ENCODE measurements at places on chromosomes 6 and 20.

DNA sequence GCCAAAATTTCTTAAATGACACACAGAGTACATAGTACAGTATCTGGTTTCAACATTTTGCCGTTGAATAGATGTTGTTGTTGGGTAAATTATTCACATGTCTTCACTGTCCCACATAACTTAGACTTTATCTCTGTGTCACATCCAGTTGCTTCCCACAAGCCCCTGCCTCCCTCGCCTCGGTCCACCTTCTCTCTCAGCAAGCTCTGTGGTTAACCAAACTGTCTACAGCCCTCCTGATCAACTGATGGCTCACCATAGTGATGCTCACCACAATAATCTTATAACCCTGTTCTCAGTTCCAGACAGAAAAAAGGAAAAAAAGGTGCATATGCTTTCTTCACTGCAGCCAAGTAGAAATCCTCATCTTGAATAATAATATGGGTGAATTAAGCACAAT, 23.0 kb downstream of the IL17F start:
- no peak overlapping the region for H3K27ac ChIP-seq
- no peak overlapping the region for H3K4me3 ChIP-seq
- no peaks in the 10 kb centered on the region for H3K36me3 ChIP-seq
- H3K4me1 ChIP-seq, result peaks cover 7% of the 10 kb centered on the region
- peaks cover 55% of the 10 kb centered on the region for H3K27me3 ChIP-seq

- no peaks in the 10 kb centered on the region for H3K27me3 ChIP-seq
- H3K4me3 ChIP-seq, result peak overlapping the region; percentile 22
These were observed 85.1 kb downstream of the EDN3 start for GRCh38 chr20:59385480-59385879.

DNA sequence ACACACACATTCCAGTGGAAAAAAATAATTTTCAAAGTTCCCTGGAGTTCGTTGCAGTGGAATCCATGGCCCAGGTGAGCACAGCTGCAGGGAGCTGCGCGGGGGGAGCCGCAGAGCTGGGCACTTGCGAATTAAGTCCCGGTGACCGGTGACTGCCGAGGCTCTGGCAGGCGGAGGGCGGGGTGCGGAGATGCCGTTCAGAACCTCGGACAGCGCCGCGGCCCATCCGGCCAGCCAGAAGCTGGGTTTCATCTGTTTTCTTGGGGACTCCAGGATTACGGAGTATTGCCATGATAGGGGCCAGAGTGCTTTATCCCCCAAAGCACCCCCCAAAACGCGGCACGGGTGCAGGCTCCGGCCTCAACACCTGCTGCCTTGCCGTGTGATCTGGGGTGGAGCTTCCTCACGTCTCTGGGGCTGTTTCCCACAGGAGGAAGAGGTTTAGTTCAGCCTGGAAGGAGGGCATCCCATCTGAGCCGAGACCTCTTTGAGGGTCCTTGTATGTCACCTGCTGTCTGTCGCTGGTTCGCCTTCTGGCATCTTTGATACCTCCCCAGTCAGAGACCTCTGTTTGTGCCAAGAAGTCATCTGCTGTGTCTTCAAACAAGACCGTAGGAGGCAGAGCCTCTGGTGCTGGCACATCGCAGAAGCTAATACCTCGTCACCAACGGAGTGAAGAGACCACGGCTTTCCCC, 99.4 kb downstream of the YTHDF1 start:
- H3K4me1 ChIP-seq, result no peaks in the 10 kb centered on the region
- H3K4me3 ChIP-seq, result no peak overlapping the region
- H3K36me3 ChIP-seq, result no peaks in the 10 kb centered on the region
- no peak overlapping the region for H3K27ac ChIP-seq
- peaks cover 14% of the 10 kb centered on the region for H3K27me3 ChIP-seq
- DNase-seq, result peak; percentile 58

- no peak overlapping the region for H3K27ac ChIP-seq
- no peak overlapping the region for H3K4me3 ChIP-seq
- H3K27me3 ChIP-seq, result no peaks in the 10 kb centered on the region
- no peaks in the 10 kb centered on the region for H3K4me1 ChIP-seq
- no peak for DNase-seq
These were observed 9.0 kb downstream of the MRAP2 start for GRCh38 chr6:84042603-84043002.

DNA sequence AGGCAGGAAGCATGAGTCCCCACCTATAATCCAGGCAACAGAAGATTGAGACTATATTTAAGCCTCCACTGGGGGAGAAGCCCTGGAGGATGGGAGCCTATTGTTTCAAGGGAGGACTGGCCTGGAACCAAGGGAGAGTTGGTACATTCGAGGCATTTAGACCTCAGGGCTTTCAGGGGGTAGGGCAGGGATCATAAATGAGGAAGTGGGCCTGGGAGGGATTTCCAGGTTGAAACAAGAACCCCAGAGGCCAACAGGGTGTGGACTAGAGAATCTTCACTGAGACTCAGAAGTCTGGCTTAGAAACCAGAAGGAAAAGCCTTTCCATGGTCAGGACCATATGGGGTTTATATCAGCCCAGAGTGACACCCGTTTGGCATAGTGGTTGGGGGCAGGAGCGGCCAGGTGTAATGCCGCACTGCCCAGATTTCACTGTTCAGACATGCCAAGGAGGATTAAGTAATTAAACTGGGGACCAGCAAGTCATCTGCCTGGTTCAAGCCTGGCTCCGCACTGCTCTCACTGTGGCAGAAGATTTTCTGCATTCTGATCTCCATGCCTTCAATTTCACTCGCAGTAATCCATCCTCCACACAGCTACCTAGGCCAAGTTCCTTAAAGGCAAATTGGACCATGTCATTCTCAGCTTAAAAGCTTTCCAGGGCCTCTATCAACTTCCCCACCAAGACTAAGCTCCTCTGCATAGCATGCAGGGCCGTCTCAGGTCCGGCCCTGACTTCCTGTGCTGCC, 17.8 kb downstream of the LRFN2 start:
- H3K4me1 ChIP-seq, result no peaks in the 10 kb centered on the region
- DNase-seq, result no peak
- no peaks in the 10 kb centered on the region for H3K36me3 ChIP-seq
- H3K27ac ChIP-seq, result no peak overlapping the region

- no peaks in the 10 kb centered on the region for H3K36me3 ChIP-seq
- H3K4me3 ChIP-seq, result no peak overlapping the region
- peaks cover 12% of the 10 kb centered on the region for H3K27me3 ChIP-seq
- DNase-seq, result no peak
- no peaks in the 10 kb centered on the region for H3K4me1 ChIP-seq
- no peak overlapping the region for H3K27ac ChIP-seq
These were observed 18.8 kb downstream of the ARHGAP40 start for GRCh38 chr20:38620441-38620840.

- H3K4me3 ChIP-seq, result no peak overlapping the region
- H3K36me3 ChIP-seq, result no peaks in the 10 kb centered on the region
- peaks cover 14% of the 10 kb centered on the region for H3K27me3 ChIP-seq
- H3K27ac ChIP-seq, result no peak overlapping the region
These were observed 9.6 kb upstream of the KCNQ2 start for GRCh38 chr20:63482021-63482587.

GRCh38 chr20:36591854-36592641, 13.5 kb upstream of the RAB5IF start:
- no peaks in the 10 kb centered on the region for H3K27me3 ChIP-seq
- peak overlapping the region; percentile 78 for H3K27ac ChIP-seq
- DNase-seq, result peak; percentile 41

GRCh38 chr20:49989234-49990065, 6.7 kb downstream of the SNAI1 start:
- peaks cover 9% of the 10 kb centered on the region for H3K27me3 ChIP-seq
- DNase-seq, result no peak
- H3K4me1 ChIP-seq, result peaks cover 1% of the 10 kb centered on the region
- no peak overlapping the region for H3K4me3 ChIP-seq

DNA sequence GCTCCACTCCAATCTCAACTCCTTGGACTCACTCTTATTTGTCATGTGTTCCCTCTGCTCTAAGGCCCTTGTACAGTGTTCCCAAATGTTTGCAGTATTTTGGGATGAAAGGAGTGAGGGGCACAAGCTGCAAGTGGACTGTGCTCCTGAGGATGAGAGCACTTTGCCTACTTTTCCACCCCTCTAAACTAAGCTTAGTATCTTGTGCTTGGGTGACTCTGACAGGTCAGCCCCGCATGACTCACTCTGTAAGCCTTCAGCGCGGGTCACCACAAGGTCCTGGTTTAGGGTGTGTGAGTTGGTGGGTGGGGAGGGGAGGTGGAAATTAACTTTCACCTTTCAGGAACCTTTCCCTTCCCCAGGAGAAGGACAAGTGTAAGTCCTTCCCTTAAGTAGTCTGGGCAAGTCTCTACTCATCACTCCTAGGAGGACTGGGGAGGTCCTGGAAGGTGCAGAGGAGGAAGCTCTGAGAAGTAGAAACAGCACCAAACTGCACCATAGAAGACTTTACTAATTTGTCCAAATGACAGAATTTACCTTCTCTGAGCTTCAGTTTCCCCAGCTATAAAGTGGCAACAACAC, 68.8 kb upstream of the EPB41L1 start:
- no peak overlapping the region for H3K4me3 ChIP-seq
- DNase-seq, result no peak
- H3K27me3 ChIP-seq, result peaks cover 24% of the 10 kb centered on the region
- H3K36me3 ChIP-seq, result peaks cover 3% of the 10 kb centered on the region

- H3K27ac ChIP-seq, result no peak overlapping the region
- no peak for DNase-seq
- no peaks in the 10 kb centered on the region for H3K4me1 ChIP-seq
- H3K27me3 ChIP-seq, result peaks cover 22% of the 10 kb centered on the region
These were observed 33.8 kb upstream of the SULF2 start for GRCh38 chr20:47818996-47819609.

GRCh38 chr6:101465863-101466262, 72.4 kb downstream of the GRIK2 start:
- H3K27ac ChIP-seq, result no peak overlapping the region
- no peak overlapping the region for H3K4me3 ChIP-seq
- no peak for DNase-seq
- no peaks in the 10 kb centered on the region for H3K27me3 ChIP-seq
- H3K4me1 ChIP-seq, result no peaks in the 10 kb centered on the region

DNA sequence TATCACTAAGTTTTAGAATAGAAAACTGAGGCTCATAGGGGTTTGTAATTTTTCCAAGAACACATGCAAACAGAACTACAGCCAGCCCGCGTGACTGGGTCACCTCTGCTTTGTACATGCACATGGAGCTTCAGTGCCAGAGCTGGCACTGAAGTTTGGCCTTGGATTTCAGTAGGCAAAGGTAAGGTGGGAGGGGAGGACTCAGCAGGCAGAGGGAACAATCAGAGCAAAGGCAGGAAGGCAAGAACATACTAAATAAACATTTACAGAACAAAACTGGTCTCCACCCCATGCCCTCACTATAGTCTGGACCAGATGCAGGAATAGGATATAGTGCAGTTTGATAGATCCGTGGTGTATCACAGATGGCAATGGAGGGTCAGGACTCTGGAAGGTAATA, 13.6 kb upstream of the ABRACL start:
- no peak overlapping the region for H3K27ac ChIP-seq
- no peaks in the 10 kb centered on the region for H3K4me1 ChIP-seq
- no peak overlapping the region for H3K4me3 ChIP-seq
- no peak for DNase-seq
- no peaks in the 10 kb centered on the region for H3K36me3 ChIP-seq

DNA sequence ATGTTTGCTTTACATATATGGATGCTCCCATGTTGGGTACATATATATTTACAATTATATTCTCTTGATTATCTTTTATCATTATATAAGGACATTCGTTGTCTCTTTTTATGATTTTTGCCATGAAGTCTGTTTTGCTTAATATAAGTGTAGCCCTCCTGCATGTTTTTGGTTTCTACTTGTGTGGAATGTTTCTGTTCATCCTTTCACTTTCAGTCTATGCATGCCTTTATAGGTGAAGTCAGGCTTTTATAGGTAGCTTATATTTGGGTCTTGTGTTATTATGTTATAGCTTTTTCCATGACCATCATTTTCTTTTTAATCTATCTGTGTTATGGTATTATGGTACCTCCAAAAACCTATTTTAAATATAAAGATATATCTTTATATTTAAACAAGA, 612.5 kb upstream of the HS3ST5 start:
- no peaks in the 10 kb centered on the region for H3K36me3 ChIP-seq
- no peak for DNase-seq
- H3K27ac ChIP-seq, result no peak overlapping the region
- no peaks in the 10 kb centered on the region for H3K27me3 ChIP-seq
- no peaks in the 10 kb centered on the region for H3K4me1 ChIP-seq

GRCh38 chr20:35207950-35208611, 18.4 kb upstream of the MMP24 start:
- H3K27ac ChIP-seq, result no peak overlapping the region
- no peaks in the 10 kb centered on the region for H3K4me1 ChIP-seq
- no peaks in the 10 kb centered on the region for H3K36me3 ChIP-seq
- no peak overlapping the region for H3K4me3 ChIP-seq
- peak; percentile 64 for DNase-seq

- peaks cover 5% of the 10 kb centered on the region for H3K4me1 ChIP-seq
- no peak overlapping the region for H3K4me3 ChIP-seq
- DNase-seq, result no peak
- H3K27ac ChIP-seq, result no peak overlapping the region
These were observed 38.0 kb upstream of the NR2E1 start for GRCh38 chr6:108127826-108128225.

GRCh38 chr6:167786853-167787675, 39.6 kb upstream of the AFDN start:
- H3K4me1 ChIP-seq, result no peaks in the 10 kb centered on the region
- H3K4me3 ChIP-seq, result no peak overlapping the region
- peaks cover 4% of the 10 kb centered on the region for H3K27me3 ChIP-seq
- H3K36me3 ChIP-seq, result no peaks in the 10 kb centered on the region
- no peak for DNase-seq
- no peak overlapping the region for H3K27ac ChIP-seq

- peak overlapping the region; percentile 78 for H3K4me3 ChIP-seq
- H3K4me1 ChIP-seq, result peaks cover 47% of the 10 kb centered on the region
- H3K27me3 ChIP-seq, result peaks cover 11% of the 10 kb centered on the region
- peak overlapping the region; percentile 30 for H3K27ac ChIP-seq
These were observed 29.0 kb upstream of the MPC1 start for GRCh38 chr6:166411721-166412151.

GRCh38 chr6:20008131-20008530, 171.0 kb downstream of the ID4 start:
- H3K4me3 ChIP-seq, result no peak overlapping the region
- peaks cover 7% of the 10 kb centered on the region for H3K27me3 ChIP-seq
- no peaks in the 10 kb centered on the region for H3K36me3 ChIP-seq

DNA sequence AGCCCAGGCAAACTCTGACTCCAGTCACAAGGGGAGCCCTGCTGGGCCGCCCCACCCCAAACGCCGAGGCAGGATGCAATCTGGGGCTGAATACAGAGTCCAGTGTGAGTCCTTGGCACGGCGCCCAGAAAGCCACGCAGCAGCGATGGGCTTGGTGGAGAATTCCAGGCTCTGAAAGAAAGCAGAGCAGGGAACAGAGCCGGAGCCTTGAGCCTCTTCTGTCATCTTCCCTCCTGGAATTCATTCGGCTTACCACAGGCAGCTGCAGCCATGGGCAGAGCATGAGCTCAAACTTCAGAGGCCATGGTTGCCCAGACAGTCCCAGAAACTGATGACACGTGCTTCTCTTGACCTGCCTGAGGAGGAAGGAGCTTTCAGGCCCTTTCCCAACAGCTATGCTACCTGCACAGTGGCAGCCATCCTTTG, 441.1 kb upstream of the JARID2 start:
- peaks cover 2% of the 10 kb centered on the region for H3K4me1 ChIP-seq
- no peaks in the 10 kb centered on the region for H3K27me3 ChIP-seq
- no peak overlapping the region for H3K4me3 ChIP-seq
- no peak for DNase-seq

GRCh38 chr6:105550955-105551620, 148.2 kb upstream of the PREP start:
- no peak overlapping the region for H3K27ac ChIP-seq
- no peaks in the 10 kb centered on the region for H3K4me1 ChIP-seq

Measured in activated naive CD8-positive, alpha-beta T cell treated with anti-CD3 and anti-CD28 coated beads, Interleukin-2, amount 10 ng/mL, durations not matched to agents 7 days and 5 days (primary cell).